ENCODE measurements at places on chromosomes 3 and 15.

- DNase-seq = no peak
Observed at GRCh38 chr15:68353421-68354135, 76.0 kb downstream of the FEM1B start.

- DNase-seq = no peak
Observed at GRCh38 chr15:81115054-81115939, 18.8 kb upstream of the CFAP161 start.

DNA sequence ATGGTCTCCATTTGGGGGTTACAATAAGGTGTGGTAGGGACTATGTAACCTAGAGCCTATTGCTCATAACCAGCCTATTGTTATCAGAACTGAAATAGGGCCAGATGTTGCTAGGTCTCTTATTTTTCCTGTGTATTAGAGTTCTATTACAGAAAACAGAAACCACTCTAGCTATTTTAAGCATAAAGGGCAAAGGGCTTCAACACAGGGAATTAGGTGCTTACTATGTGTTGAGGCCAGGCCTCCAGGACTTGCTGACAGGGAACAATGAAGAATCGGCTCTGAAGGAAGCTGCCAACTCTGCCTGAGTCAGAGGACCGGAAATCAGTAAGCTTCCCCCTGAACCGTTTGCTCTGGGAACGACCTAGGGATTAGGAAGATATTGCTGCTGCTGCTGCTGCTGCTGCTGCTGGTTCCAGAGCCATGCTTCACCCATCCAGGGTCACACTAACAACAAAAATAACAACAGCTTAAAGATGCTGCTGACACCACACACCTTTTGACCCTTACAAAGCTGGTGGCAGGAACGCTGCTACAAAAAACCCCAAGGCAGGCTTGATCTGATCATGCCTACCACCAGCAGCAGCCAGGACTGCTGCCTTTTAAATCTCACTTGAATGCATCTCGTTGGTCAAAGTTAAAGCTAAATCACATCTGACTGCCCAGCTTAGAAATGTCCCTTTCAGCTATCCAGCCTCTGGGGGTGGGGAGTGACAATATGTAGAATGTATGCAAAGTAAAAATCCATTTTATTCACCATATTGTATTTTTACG, 276.9 kb upstream of the IL12A start:
- DNase-seq = no peak

GRCh38 chr3:188194332-188194731, 40.4 kb downstream of the LPP start:
- DNase-seq = no peak

- DNase-seq = no peak
Observed at GRCh38 chr3:84960581-84960980, 1.8 kb downstream of the CADM2 start.

- no peak for DNase-seq
Observed at GRCh38 chr3:11989383-11990038, 14.7 kb upstream of the SYN2 start.

DNA sequence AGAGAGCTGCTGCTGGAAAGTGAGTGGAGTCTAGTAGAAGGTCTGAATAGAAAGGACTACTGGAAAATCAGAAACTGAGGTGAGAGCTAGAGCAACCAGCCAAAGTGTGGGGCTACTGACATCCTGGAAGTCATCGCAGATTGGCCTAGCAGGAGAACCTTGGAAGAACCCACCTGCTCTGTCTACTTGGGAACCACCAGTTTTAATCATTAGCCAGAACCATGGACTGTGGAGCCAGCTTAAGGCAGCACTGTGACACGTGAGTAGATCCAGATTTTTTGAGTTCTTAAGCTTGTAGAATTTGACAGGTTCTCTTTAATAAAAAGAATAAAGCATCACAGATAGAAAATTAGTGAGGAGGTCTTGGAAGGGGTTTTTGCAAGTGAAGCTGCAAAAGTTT, 179.1 kb upstream of the PEX5L start:
- DNase-seq = no peak

Data from germinal center (tissue), 1 donor.